Mammary microvascular endothelial cell (primary cell): ENCODE measurements at places on chromosomes 12 and 14. TPM values are rescaled to one million over a fixed set of nuclear protein-coding genes. Genes with fewer than 3 reads are reported as not detected.

Gene ZDHHC22
- not detected in 2 replicates for total RNA-seq

Gene GSKIP
- 27.0 and 27.4 TPM in 2 replicates for total RNA-seq

Gene MSI1
- not detected in 2 replicates for total RNA-seq

Gene NEUROD4
- not detected in 2 replicates for total RNA-seq

Gene SOAT2
- total RNA-seq = not detected in 2 replicates

Gene RPAP3
- 14.9 and 18.0 TPM in 2 replicates for total RNA-seq

Gene TAS2R19
- 0.39 and 0.53 TPM in 2 replicates for total RNA-seq

Gene UNC79
- total RNA-seq = not detected in 2 replicates

Gene SRGAP1
- total RNA-seq = 5.3 and 6.9 TPM in 2 replicates
